ENCODE measurements at places on chromosomes 7 and 10. TPM values are rescaled to one million over a fixed set of nuclear protein-coding genes. Genes with fewer than 3 reads are reported as not detected.
A peak's percentile ranks its signal among the peaks of the same experiment; 100 is the strongest.

DNA sequence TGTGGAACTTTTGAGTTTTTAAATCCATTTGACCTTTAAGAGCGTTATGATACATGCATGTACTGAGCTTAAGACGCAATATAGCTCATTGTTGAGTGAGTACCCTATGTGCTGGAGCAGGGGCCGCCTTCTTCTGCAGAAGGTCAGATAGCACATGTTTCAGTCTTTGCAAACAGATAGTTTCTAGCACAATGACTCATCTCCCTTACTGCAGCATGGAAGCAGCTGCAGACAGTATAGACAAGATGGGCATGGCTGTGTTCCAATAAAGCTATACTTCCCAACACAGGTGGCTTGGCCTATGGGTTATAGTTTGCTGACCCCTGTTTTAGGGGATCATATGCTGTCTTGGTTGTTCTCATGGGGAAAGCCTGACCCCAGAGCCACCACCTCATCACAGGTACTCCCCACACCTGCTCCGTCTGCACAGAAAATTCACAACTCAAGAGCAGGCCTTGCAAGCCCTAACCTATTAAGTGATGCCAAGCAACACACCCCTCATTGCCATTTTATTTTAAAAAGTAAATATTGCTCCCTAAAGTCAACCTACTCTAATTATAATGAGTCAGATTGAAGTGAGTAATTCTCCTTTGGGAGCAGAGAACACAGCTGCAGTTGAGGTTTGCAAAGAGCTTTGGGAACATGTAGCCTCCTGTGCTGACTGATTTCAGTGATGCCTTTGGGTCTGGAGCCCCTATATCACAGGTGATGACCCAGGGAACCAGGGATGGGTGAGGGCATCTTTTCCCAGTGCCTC, 330.1 kb downstream of the PAXIP1 start:
- no peak for DNase-seq

- DNase-seq = no peak
Measured at GRCh38 chr7:27527348-27527714, 135.4 kb downstream of the HIBADH start.

The UFSP1 gene
- 2.0 TPM for total RNA-seq

- no peak for DNase-seq
Measured at GRCh38 chr7:156616269-156617202, 24.0 kb upstream of the RNF32 start.

The HHEX gene
- 36.8 TPM for total RNA-seq

DNA sequence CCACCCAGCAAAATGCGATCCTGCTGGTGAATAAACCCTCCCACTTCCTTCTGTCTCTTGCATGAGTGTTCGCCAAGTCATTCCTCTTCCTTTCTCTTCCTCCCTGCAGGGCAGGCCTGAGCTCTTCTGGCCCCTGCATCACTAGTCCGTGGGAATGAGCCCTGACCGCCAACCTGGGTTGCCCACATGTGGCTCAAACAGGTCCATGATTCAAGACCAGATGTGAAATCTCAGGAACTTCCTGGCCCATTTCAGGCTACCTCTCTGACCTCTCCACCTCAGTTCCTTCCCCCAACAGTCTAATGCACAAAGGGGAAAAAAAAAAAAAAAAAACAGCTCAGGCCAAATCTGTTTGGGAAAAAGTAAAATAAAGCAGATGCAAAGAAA, 5.4 kb upstream of the YWHAG start:
- peak; percentile 65 for DNase-seq

The WNT8B gene
- under 0.01 TPM for total RNA-seq

The AKR1C8 gene
- not detected for total RNA-seq

DNA sequence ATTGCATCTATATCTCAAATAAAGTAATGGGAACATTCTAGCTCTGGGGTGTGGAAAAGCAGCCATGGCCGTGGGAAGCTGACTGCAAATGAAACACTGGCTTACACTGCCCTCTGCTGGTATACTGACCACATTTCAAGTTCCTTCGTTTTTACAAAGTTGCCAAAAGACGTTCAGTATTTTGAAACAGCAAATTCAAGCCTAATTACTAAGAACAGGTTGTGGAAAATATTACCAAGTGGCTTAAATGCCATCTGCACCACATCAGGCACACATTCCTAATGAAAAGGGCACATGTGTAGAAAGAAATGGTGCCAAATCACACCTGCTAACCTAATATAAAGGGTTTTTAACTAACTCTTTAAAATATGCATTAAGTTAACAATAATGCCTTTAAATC, 83.9 kb downstream of the JAZF1 start:
- peak; percentile 68 for DNase-seq

The CCL26 gene
- not detected for total RNA-seq

DNA sequence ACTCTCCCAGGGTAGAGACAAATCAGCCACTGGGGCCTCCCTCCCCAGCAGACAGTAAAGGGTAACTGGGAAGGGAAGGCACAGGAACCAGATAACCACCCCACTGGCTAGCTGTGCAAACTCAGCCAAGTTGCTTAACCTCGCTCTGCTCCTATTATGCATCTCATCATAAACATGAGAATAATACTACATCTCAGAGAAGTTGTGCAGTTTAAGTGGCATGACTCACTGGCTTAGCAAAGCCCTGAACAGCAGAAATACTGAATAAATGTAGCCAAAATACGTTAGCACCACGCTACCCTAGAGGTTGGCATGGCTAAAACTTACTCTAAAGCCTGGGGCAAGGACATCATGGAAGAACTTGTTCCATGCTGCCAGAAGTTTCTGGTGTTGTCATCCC, 128.1 kb upstream of the ANK3 start:
- DNase-seq = no peak

The LRRC4 gene
- total RNA-seq = 0.77 TPM

The TMEM213 gene
- not detected for total RNA-seq

DNA sequence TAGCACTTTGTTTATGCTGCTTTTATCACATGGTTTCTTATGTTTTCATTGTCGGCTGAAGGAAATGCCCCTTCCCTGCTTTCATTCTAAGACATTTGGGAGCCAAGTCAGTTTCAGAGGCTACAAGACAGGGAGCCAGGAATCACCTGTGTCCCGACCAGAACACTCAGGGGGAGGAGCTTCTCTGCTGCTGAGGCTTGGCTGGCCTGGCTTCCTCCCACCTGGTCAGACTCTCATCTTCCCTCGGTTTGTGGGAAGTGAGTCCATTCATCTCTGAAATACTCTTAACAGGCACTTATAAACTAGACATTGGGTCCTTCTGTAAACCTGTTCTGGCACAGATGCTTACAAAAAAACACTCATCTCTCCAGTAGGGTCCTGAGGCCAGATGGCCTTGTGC, 19.6 kb upstream of the GOLGA7B start:
- no peak for DNase-seq

The KEL gene
- not detected for total RNA-seq

GRCh38 chr10:22913474-22914092, 14.3 kb upstream of the ARMC3 start:
- DNase-seq = no peak

DNA sequence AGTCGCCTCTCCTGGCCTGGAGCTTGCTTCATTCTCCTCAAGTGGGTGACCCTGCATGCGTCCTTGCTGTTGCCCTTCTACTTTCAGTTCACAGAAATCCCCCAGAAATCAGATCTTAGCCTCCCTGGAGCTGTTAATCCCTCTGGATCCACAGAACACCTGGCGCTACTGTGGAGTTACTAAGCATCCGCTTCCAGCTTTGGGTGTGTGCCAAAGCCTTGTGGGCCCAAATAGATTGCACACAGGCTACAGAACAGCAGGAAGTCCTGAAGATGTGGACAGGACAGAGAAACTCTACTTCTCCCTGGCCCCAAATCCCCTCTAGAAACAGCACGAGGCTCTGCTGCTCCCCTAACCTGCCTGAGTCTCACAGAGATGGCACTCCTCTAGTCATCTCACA, 36.6 kb upstream of the PDLIM1 start:
- DNase-seq = peak; percentile 52

The SUGCT gene
- total RNA-seq = 1.1 TPM

- DNase-seq = no peak
Measured at GRCh38 chr7:147658392-147658967, 932.1 kb upstream of the C7orf33 start.

DNA sequence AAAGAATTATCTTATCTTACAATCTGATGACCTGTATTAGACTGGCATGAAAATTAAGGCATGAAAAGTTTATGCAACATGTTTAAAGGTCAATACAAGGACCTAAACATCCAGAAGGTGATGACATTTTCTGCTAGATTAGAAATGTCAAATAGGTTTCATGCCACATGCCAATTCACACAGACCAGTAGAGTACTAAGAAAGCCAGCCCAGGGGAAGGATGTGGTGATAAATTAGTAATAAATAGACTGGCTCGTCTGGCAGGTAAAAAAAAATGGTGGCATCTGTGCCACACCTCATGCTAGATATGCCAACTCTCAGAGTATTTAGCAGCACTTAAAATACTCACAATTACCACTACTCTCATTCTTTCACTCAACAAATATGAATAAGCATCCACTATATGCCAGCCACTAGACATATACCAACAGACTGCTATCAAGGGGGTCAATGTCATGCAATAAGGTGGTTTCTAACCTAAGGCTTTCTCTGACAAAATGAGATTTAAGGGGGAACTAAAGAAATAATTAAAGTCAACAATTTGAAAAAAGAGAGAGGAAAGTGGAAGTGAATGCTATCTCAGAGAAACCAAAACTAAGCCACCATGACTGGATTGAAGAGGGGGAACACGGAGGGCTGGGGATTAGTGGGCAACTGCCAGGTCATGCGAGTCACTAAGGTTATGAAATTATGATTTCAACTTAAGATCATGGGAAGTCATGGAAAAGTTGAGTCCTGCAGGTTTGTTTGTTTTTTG, 83.5 kb downstream of the SGMS1 start:
- DNase-seq = no peak

The FBXO24 gene
- 0.25 TPM for total RNA-seq

The ATG9B gene
- under 0.01 TPM for total RNA-seq

- DNase-seq = no peak
Measured at GRCh38 chr10:131647789-131648188, 253.0 kb upstream of the PPP2R2D start.

DNA sequence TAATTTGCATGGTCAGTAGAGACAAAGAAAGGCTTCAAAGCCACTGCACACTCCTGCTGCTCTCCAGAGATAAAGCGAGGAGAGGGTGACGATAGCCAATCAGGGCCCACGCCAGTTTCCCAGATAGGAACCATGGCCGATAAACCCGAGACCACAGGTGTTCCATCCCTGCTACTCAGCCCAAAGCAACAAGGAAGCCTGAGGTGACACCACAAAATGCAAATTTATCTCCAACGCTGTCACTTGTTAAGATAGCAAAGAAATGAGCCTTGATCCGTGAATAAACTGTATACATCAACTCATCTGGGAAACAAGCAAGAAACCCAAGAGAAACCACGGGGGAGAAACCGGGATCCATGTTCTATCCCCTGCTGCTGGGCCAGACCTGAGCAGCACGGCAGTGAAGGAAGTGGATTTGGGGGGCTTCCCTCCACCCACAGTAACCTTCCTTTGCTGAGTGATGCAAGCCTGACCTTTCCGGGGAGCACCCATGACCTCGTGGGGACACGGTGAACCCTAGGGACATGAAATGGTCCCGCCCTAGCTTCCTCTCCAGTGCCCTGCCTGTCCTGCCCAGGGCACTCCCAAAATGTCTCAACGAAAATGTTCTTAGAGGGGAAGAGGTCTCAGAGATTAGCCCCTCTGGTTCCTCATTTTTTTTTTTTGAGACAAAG, 164.6 kb downstream of the PTPRN2 start:
- no peak for DNase-seq

DNA sequence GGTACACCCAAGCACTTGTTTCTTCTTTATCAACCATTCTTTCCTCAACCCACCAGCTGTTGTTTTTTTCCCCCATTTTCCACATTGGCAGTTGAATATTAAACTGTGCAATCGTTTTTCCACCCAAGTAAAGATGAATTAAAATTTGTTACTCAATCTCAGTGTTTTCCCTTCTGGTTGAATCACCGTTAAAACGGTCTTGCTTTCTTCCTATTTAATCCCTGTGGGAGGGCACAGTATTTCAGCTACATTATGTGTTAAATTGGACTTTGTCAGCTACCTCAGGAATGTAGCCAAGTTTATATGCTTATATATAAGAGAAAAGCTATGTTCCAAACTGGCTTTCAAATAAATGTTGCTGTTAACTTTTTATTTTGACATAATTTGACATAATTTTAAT, 19.9 kb downstream of the SLC35G1 start:
- DNase-seq = no peak

The PNLIP gene
- not detected for total RNA-seq

GRCh38 chr7:40223451-40224127, 88.8 kb downstream of the SUGCT start:
- no peak for DNase-seq

DNA sequence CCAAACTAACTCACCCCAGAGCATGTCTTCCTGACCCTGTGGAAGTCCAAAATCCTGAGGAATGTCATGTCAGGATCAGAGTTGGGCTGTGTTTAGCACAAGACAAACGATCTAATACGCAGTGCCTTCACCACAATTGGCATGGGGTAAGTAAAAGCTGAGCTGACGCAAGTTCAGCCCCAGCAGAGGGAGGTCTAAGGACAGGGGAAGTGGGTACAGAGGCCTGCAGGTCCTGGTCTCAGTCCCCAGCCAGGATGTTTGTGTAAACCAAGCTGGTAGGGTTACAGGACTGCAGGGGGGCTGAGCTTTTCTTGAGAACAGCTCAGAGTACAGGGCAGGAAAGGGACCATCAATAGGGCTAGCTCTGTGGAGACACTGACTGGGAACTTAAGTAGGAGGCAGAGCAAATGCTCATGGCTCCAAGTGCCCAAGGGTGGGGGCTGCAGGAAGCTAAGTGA, 5.3 kb upstream of the KCNIP2 start:
- DNase-seq = peak; percentile 29

GRCh38 chr7:43314379-43315158, 202.1 kb downstream of the HECW1 start:
- no peak for DNase-seq

The HABP2 gene
- not detected for total RNA-seq

DNA sequence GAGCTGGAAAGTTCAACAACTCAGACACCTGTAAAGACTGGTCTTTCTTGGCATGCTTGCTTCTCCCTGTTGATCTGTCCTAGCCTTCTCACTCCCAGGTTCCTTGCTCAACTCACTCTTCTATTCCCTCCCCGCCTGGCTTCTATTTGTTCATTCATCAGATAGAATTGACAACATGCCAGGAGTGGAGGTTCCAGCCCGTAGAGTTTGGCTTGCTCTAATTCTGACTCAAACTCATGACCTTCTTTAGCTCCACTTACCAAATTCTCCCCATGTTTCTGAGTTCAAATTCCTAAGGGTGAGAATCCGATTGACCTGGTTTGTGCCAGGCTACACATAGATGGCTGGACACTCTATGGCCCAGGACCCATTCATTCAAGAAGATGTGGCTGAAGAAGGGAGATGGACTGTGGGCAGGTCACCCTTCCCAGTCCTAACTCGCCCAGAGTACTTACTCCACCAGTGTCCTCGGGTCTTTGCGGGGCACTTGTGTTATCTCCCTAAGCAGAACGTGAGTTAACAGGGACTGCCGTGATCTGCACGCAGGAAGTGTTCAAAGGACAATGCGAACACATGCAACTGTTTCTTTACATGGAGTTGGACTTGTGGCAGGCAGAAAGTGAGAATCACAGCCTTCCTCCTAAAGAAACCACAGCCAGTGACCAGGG, 4.0 kb upstream of the TMEM236 start:
- DNase-seq = no peak

- no peak for DNase-seq
Measured at GRCh38 chr10:7102084-7102483, 308.8 kb downstream of the SFMBT2 start.

- no peak for DNase-seq
Measured at GRCh38 chr7:16921644-16922257, 40.0 kb upstream of the AGR3 start.

- DNase-seq = no peak
Measured at GRCh38 chr10:3397231-3397630, 224.6 kb upstream of the PITRM1 start.
